H9 (cell line): ENCODE measurements at places on chromosomes 6 and 20. TPM values are rescaled to one million over a fixed set of nuclear protein-coding genes. Genes with fewer than 3 reads are reported as not detected.
A peak's percentile ranks its signal among the peaks of the same experiment; 100 is the strongest.

GSTA2 gene
- not detected in 2 replicates for total RNA-seq

SLC17A3 gene
- not detected in 2 replicates for total RNA-seq

PTCRA gene
- total RNA-seq, result not detected in 2 replicates

SPDEF gene
- 0.15 and 0.22 TPM in 2 replicates for total RNA-seq

TTBK1 gene
- 1.3 and 1.6 TPM in 2 replicates for total RNA-seq

MLN gene
- not detected in 2 replicates for total RNA-seq

SLC35A1 gene
- 6.1 and 7.1 TPM in 2 replicates for total RNA-seq

BHLHE23 gene
- total RNA-seq, result 0.22 and 0.35 TPM in 2 replicates

FLRT3 gene
- 2.1 TPM in 2 replicates for total RNA-seq

ME1 gene
- total RNA-seq, result 7.8 and 7.9 TPM in 2 replicates

GRCh38 chr20:38108986-38109541 lies 56.0 kb downstream of the TGM2 start:
- no peak for DNase-seq

- no peak for DNase-seq
Measured at GRCh38 chr6:17869753-17870050, 117.7 kb downstream of the KIF13A start.

- peak; percentile 83 for DNase-seq
Measured at GRCh38 chr6:31070711-31071197, 41.6 kb downstream of the C6orf15 start.

DNA sequence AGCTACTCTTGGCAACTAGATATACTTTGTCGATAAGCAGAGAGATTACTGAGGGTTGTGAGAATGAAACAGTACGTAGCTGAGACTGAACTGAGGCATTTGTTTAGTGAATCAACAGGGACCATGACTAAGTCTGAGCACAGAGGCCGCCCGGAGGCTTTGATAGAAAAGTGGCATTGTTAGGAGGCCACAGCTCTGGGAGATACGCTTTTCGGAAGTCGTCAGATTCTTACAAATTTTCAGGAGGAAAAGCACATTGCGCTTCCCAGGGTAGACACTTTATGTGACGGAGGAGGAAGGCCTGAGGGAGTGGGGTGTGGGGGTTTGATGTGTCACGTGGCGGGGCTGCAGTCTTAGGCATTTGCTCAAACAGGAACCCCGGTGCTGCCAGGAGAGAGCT lies 69.4 kb downstream of the PSMG4 start:
- DNase-seq, result no peak

DNA sequence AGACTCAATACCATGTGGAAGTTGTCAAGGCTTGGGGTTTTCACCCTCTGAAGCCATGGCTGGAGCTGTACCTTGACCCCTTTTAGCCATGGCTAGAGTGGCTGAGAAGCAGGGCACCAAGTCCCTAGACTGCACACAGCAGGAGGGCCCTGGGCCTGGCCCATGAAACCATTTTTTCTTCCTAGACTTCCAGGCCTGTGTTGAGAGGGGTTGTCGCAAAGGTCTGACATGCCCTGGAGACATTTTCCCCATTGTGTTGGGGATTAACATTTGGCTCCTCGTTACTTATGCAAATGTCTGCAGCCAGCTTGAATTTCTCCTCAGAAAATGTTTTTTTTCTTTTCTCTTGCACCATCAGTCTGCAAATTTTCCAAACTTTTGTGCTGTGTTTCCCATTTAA lies 196.4 kb downstream of the SLC16A10 start:
- DNase-seq, result no peak
